ENCODE measurements at places on chromosomes 6 and 20. TPM values are rescaled to one million over a fixed set of nuclear protein-coding genes. Genes with fewer than 3 reads are reported as not detected.

The ENPP5 gene
- polyA plus RNA-seq = 2.1 TPM

The C6orf15 gene
- polyA plus RNA-seq = not detected

The ZSCAN23 gene
- polyA plus RNA-seq = not detected

The TFAP2D gene
- polyA plus RNA-seq = not detected

The WFDC12 gene
- not detected for polyA plus RNA-seq

The PNLDC1 gene
- not detected for polyA plus RNA-seq

The STMND1 gene
- polyA plus RNA-seq = not detected

The DLK2 gene
- polyA plus RNA-seq = 1.4 TPM

The TRIM38 gene
- polyA plus RNA-seq = 4.5 TPM

The SRSF12 gene
- polyA plus RNA-seq = 0.11 TPM

The LY6G5C gene
- 11.8 TPM for polyA plus RNA-seq

The TM9SF4 gene
- polyA plus RNA-seq = 33.4 TPM

The DUSP15 gene
- not detected for polyA plus RNA-seq

The DLL1 gene
- polyA plus RNA-seq = not detected

The TP53TG5 gene
- polyA plus RNA-seq = 0.11 TPM

The PHACTR1 gene
- 0.40 TPM for polyA plus RNA-seq

The NCOA5 gene
- polyA plus RNA-seq = 39.4 TPM

The TINAG gene
- not detected for polyA plus RNA-seq

The GJA10 gene
- polyA plus RNA-seq = not detected

The CST3 gene
- polyA plus RNA-seq = 4.2 TPM

The AHCY gene
- 21.2 TPM for polyA plus RNA-seq

The ANGPT4 gene
- polyA plus RNA-seq = not detected

The SAMD10 gene
- 13.0 TPM for polyA plus RNA-seq

The HLA-DQB1 gene
- polyA plus RNA-seq = 1.4 TPM

The SLCO4A1 gene
- polyA plus RNA-seq = 0.49 TPM

The DEFB112 gene
- not detected for polyA plus RNA-seq

The LY6G6C gene
- not detected for polyA plus RNA-seq

The GJA1 gene
- not detected for polyA plus RNA-seq

The BANF2 gene
- polyA plus RNA-seq = not detected

The SLC17A9 gene
- 0.13 TPM for polyA plus RNA-seq

The ATP6V1G2 gene
- 0.84 TPM for polyA plus RNA-seq

The KCNK5 gene
- polyA plus RNA-seq = 0.17 TPM

The GTF2H4 gene
- 3.7 TPM for polyA plus RNA-seq

The OSER1 gene
- 40.8 TPM for polyA plus RNA-seq

The CLDN20 gene
- not detected for polyA plus RNA-seq

The OLIG3 gene
- not detected for polyA plus RNA-seq

The ATP9A gene
- polyA plus RNA-seq = 0.14 TPM

The TMEM200A gene
- polyA plus RNA-seq = 4.8 TPM

The ADAT2 gene
- 1.4 TPM for polyA plus RNA-seq

The SERAC1 gene
- polyA plus RNA-seq = 3.1 TPM

The DEFB128 gene
- polyA plus RNA-seq = not detected

The HLA-DOA gene
- polyA plus RNA-seq = 1.8 TPM

The LRRC73 gene
- not detected for polyA plus RNA-seq

The TXLNB gene
- polyA plus RNA-seq = 0.78 TPM

The GRM4 gene
- not detected for polyA plus RNA-seq

The OR12D3 gene
- polyA plus RNA-seq = not detected

The SCRT2 gene
- polyA plus RNA-seq = not detected

The ZSWIM3 gene
- polyA plus RNA-seq = 0.77 TPM

The SYNE1 gene
- 22.5 TPM for polyA plus RNA-seq
